NCI-H2171 (cell line): ENCODE measurements at places on chromosomes 16 and 17.

DNA sequence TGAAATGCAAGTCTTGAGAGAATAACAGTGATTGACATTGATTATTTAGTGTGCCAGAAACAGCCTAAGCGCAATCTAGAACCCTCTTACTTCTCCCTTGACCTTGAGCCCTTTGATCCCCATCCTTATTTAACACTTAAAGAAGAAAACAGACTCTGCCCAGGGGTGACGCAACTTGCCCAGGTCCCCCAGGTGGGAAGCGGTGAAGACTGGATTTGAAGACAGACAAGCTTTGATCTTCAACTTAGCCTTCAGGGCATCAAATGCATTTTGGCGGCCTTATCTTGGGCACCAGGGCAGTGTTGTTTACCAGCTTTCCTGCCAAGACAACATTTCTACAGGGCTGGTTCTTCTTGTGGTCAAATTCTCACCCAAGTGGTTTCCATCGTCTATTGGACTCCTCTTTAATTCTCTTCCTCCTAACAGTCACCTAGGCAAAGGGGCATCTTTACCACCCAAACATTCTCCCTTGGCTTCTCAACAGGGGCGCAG is 8.9 kb upstream of the CIITA start:
- DNase-seq, result no peak

DNA sequence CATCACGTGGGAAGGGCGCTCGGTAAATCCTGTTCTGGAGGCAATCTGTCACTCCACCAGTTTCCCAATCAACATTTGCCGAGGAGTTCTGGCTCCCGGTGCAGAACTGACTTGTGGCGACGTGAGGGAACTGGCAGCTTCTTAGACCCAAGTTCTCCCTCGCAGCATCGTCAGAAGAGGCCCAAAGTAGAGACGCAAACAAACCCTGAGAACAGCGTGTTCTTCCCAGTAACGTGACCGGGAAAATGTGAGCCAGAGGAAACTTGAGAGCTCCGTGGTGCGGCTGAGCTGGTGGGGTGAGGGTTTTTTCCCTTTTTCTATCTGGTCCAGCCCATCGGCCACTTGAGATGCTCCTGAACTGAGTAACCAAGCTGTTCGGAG is 158.9 kb upstream of the CACNG5 start:
- DNase-seq, result no peak

GRCh38 chr17:15262291-15263205 is 2.6 kb downstream of the PMP22 start:
- no peak for DNase-seq

GRCh38 chr17:60354223-60354622 is 37.7 kb downstream of the USP32 start:
- no peak for DNase-seq

DNA sequence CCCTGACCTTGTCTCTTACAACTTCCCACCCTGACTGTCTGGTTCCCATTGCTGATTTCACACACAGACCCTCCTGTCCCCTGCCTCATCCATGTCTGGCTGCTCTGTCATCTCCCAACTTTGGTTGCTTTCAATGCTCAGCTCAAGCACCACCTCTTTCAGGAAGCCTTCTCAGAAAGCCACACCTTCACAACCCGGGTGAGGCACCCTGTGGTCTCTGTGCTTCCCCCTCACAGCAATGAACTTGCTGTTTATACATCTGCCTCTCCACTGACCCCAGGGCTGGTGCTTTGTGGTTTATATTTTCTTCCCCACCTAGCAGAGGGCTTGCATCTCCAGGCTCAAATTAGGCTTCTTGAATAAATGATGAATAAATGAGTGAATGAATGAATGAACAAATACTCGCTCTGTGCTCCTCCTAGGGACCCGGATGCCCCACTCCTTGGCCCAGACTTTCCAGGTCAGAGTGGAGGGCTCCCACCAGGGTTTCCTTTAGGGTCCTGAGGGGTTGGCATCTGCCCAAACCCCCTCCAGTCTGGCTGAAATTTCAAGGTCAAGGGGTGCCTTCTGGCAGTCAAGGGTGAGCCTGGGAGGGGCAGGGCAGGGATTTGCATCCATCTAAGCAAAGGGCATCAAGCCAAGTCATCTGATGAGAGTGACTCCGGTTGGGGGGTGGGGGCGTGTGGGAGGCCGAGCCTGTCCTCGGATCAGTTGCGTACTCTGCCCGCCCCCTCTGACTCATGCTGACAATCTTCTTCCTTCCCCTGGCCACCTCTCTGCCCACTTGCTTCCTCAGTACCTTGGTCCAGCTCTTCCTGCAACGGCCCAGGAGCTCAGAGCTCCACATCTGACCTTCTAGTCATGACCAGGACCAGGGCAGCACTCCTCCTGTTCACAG is at the start of gene ITGAX:
ITGAX (plus strand) TSS at position 783 of the 898 bp plus-strand sequence; CDS start at position 862, 79 bp downstream.
- DNase-seq, result no peak

DNA sequence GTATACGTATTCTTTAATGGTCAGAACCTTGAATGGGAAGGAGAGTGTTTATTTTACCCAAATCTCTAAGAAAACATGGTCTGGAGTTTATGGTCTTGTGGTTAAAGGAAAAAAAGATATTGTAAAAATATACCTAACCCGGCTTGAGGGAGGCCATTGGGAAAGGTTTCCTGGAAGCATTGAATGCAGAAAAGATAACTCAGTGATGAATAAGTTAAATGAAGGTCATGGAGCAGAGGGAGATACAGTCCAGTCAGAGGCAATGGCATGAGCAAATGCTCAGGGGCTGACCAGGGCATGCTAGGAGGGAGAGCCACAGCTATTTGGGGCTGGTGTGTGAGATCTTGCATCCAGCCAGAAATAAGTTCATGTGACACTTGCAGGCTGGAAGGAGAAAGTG is 430.4 kb upstream of the CDH5 start:
- no peak for DNase-seq

DNA sequence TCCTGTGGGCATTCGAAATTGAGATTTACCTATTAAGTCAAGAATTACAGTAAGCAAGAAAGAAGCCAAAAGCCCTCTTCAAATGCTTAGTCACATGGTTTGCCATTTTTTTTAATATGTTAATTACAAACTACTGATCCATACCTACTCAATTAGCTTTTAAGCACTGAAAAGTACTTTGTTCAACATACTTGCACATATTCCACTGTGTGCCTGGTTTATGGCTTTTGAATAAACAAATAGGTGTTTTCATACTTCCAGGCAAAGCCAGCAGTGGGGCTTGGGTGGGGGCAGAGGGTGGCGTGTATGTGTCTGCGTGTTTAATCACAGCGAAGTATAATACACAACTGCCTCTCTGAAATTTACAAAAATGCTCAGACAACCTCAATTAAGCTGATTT is 51.4 kb downstream of the GAS7 start:
- DNase-seq, result no peak

DNA sequence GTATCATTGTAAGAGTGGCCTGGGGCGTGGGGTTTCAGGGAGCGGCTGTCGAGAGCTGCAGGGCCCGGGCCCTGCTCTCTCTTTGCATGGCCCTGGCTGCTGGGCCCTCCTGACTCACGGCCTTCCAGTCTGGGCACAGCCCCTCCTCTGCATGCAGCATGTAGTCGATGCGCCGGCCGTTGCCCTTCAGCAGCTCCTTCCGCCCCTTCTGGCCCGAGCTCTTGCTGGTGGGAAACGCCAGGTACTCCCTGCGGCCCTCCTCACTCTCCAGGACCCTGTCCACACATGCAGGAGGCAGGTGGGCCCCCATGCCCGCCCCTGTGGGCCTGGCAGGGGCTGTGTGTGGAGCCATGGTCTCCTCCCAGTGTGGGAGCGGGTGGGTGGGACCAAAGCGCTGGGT is 50.7 kb downstream of the PRMT7 start:
- no peak for DNase-seq

DNA sequence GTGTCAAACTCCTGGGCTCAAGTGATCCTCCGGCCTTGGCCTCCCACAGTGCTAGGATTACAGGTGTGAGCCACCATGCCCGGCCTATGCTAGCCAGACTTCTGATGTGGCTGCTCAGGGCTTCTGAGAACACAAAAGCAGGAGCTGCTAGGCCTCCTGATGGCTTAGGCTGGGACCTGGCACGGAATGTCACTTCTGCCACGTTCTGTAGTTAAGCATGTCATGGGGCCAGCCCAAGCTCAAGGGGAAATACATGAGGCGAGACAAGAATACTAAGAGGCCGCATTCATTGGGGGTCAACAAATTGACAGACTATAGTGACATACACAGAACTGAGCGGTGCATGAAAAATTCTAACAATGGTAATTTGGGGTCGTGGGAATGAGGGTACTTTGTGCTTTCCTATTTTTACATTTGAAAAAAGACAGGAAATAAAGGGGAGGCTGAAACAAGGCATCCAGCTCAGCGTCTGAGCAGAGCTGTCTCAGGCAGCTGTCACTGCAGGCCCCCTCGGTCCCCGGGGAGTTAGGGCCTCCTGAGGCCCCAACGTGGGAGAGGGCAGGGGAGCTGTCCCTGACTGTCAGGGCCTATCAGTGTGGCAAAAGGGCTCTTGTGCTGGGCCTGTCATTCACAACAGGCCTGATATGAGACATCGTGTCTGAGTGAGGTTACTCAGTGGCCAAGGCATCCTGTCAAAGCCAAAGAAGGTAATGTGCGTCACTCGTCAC is 26.4 kb downstream of the CFAP20 start:
- no peak for DNase-seq

- no peak for DNase-seq
Measured at GRCh38 chr16:12160815-12161550, 184.4 kb downstream of the SNX29 start.

DNA sequence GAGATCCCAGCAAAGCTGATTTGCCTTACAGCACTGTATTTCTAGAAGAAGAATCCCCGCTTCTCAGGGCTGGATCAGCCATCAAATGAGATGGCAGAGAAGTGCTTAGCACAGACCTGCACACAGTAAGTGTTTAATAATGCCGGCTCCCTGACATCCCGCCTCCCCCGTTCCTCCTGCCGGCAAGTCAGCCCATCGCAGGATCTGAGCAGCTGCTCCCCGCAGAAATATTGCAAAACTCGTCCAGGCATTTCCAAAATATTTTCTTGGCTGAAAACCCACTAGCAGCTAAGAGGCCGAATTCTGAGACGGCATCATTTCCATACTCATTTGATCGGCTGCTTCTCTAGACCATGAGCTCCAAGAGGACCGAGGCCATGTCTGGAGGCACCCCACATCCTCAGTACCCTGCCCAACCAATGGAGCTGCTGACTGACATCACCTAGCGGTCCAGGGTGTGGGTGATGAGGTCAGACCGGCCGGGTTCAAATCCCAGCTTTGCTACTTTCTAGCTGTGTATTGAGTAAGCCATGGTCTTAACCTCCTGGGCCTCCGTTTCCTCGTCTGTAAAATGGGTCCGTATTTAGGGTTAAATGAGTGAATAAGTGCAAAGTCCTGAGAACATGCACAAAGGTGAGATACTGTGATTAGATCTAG is 251.5 kb downstream of the KATNIP start:
- no peak for DNase-seq

DNA sequence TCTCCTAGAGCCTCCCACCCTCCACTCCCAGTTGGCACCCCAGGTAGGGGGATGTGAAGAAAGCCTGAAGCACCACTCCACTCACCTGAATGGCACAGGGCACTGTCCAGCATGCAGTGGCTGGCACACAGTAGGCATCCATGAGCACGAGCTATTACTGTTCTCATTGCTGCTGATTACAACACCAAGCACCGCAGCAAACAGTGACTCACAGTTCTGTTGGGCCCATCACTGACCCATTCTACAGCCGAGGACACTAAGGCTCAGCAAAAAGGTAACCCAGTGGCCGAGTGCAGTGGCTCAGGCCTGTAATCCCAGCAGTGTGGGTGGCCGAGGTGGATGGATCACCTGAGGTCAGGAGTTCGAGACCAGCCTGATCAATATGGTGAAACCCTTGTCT is 2.7 kb downstream of the ZSCAN10 start:
- no peak for DNase-seq

GRCh38 chr16:9599415-9600120 is 508.1 kb downstream of the HAPSTR1 start:
- DNase-seq, result no peak

- no peak for DNase-seq
Measured at GRCh38 chr16:81696961-81697615, 82.0 kb upstream of the PLCG2 start.

GRCh38 chr16:30065943-30066760 is 592 bp downstream of the ALDOA start:
- no peak for DNase-seq

DNA sequence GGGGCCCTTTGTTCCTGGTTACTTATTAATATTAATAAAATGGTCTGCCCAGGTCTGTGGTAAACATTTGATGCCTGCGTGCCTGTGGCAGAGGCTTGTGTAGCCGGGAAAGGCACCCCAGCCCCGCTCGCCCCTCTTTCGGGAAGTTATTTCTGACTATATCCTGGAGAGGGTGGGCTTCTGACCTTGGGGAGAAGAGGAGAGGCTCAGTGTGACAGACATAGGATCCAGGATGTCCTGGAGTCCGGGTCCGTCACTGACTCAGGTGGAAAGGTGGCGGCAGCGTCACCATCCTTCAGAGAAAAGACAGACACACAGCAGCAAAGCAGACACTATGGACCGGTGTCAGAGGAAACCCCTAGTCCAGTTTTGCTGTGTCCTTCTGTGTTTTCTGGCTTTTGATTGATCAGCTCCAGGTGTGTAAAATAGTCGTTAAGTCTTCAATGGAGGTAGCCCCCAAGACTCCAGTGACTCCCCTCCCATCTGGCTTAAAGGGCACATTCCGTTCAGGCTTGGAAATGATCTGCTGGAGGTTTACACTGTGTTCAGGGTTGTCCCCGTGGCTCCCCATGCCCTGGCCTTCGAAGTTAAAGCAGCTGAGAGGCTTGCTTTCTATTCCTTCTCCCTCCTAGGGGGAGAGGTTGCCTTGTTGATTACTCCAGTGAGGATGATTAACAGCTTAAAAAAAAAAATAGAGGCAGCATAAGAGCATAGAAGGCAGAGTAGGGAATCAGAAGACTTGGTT is 81.6 kb downstream of the CCDC182 start:
- no peak for DNase-seq

GRCh38 chr16:57892041-57892440 is 78.9 kb downstream of the CNGB1 start:
- DNase-seq, result no peak

- DNase-seq, result no peak
Measured at GRCh38 chr17:83024218-83024971, 55.0 kb upstream of the METRNL start.

DNA sequence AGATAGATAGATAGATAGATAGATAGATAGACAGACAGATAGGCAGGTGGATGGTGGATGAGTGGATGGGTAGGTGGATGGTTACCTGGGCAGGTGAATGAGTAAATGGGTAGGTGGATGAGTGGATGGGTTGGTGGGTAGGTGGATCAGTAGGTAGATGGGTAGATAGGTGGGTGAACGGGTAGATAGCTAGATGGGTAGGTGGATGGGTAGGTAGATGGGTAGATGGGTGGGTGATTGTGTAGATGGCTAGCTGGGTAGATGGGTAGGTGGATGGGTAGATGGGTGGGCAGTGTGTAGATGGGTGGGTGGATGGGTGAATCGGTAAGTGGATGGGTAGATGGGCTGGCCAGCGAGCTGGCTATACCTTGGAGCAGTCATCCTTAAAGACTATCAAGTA is 21.8 kb upstream of the LRRC37A3 start:
- no peak for DNase-seq

- no peak for DNase-seq
Measured at GRCh38 chr17:73625991-73626673, 18.1 kb downstream of the SDK2 start.

GRCh38 chr17:40432864-40433528 is 10.3 kb upstream of the IGFBP4 start:
- no peak for DNase-seq
